ENCODE measurements at places on chromosomes 16 and 17. TPM values are rescaled to one million over a fixed set of nuclear protein-coding genes. Genes with fewer than 3 reads are reported as not detected.

GRCh38 chr16:66278111-66278531 is 88.4 kb upstream of the CDH5 start:
- no peak for DNase-seq

DNA sequence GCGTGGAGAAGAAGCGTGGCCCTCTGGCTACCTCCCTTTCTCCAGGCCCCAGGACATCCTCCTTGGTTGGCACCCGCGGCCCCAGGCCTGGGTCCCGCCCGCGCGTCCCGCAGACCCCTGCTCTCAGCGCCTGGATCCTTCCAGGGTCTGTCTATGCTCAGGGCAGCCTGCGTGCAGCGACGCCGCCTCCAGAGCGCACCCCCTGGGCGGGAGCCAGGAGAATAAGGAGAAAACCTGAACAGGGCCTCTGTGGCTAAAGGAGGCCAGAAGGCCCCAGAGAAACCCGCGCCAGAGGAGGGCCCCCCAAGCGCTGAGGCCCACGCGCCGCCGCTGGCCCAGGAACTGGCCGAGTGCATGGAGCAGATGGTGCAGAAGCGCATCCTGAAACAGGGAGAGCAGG is 40.4 kb upstream of the DNAJA2 start:
- no peak for DNase-seq

- DNase-seq: no peak
These were observed 615.3 kb downstream of the TOX3 start for GRCh38 chr16:51931653-51932052.

ST6GALNAC1 gene
- 8.4 TPM for total RNA-seq

- no peak for DNase-seq
These were observed 99.2 kb upstream of the CDH8 start for GRCh38 chr16:62135446-62135845.

DNA sequence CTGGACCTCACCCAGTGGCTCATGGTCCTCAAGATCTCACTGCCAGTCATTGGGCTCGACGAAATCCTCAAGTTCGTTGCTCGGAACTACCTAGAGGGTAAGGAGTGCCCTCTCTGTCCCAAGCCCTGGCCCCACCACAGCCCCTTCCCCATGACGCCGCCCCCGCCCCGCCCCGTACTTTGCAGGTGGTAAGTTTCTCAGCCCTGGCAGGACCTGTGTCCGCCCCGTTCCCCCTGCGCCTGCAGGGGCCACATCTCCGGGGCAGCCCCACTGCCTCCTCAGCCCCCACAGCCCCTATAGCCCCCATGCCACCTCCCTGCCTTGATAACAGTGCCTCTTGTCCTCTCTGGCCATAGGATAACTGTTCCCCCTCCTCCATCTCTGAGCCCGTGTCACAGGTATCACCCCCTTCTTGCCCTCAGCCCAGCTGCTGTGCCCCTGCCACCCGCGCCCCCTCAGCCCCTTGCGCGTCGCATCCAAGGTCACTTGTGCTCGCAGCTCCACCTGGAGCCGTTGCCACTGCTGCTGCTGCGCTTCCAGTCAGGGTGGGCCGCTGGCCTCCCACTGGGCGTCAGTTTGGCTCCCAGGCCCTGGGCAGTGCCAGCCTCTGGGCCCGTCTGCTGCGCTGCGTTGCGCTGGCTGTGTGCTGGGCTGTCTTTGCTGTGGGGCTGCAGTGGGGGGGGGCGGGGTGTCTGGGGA is 21.5 kb downstream of the RABEP2 start:
- DNase-seq: no peak

CEMP1 gene
- total RNA-seq: 1.3 TPM

DNA sequence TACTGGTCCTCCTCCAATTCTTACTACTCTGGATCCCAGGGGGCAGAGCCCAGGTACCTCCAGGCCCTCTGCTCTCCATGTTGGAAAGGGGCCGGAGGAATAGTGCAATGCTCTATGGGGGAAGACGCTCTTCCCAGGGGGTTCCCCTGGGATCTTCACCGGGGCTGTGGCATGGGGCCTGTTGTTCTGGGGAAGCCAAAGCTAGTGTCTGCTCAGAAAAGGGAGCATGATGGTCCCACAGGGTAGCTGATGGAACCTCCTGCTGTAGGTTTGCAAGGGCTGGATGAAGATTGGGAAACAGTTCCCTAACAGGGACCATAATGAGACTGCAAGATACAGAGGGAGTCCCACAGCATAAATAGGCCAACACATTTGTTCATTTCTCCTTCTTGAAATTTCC is 114.7 kb downstream of the IRX5 start:
- DNase-seq: no peak

DNA sequence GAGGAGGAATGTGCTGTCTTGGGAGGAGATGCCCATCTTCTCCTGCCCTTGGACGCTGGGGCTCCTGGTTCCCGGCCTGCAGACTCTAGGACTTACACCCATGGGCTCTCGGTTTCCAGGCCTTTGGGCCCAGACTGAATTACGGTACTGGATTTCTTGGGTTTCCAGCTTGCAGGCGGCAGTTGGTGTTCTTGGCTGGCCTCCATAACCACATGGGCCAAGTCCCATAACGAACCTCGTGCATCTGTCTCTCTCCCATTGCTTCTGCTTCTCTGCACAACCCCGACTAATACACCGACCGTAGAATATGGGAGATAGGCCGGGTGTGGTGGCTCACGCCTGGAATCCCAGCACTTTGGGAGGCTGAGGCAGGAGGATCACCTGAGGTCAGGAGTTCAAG is 162.6 kb downstream of the SDK2 start:
- no peak for DNase-seq

DNA sequence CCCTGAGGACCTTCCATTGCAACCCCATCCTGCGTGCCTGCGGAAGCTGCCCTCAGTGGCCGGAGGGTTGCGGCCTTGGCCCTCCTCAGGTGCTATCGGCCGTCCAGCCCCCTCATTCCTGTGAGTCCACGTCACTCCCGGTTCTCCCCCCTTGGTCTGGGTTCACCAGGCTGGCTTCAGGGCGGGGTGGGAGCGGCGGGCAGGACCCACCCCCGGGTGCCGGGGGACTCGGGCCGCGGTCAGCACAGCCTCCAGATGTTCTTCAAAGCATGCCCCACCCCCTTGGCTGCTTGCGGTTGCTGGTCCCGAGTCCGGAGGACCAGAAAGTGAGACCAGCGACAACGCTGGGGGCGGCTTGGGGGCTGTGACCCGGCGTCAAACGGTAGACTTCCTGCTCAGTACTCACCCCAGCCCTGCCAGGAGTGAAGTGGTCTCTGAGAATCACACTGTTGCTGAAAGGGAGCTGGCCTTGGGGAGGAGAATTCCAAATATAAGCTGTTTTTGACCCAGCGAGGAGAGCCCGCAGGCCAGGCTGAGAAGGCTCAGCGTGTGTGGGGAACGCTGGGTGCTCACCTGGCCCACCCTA is 4.5 kb downstream of the ZNF469 start:
- no peak for DNase-seq

- DNase-seq: no peak
These were observed 7.8 kb downstream of the DLX3 start for GRCh38 chr17:49987290-49987585.

DNA sequence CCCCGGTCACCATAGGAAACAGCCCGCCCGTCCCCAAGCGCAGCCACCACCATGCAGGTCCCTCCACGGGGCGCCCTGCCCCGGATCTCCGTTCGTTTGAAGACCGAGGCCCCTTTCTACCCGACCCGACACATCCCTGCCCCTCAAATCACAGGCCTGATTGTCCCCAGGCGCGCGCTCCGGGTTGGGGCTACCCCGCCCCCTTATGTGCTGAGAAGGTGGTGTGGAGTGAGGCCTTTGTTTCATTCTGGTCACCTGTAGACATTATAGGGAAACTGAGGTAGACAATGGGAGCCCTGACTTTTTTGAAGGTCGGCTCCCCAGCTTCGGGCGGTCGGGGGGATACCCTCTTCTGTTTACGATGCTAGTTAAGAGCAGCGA is 763 bp upstream of the ACTG1 start:
- peak; percentile 64 for DNase-seq

DNA sequence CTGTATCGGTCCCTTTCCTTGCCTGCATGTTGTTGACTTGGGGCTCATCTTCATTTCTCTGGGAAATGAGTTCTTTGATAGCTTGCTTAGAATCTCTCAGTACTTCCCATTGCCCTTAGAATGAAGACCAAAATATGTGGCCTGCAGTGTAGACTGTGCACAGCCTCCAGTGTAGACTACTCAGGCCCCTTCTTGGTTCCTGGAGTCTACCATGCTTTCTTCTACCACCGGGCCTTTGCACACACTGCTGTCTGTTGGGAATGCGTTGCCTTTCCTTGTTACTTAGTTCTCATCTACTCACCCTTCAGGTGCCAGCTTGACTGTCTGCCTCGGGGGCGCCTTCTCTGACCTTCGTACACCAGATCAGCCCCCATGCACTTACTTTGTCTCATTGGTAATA is 82.0 kb downstream of the ABCC1 start:
- no peak for DNase-seq

LCAT gene
- 17.4 TPM for total RNA-seq

DNA sequence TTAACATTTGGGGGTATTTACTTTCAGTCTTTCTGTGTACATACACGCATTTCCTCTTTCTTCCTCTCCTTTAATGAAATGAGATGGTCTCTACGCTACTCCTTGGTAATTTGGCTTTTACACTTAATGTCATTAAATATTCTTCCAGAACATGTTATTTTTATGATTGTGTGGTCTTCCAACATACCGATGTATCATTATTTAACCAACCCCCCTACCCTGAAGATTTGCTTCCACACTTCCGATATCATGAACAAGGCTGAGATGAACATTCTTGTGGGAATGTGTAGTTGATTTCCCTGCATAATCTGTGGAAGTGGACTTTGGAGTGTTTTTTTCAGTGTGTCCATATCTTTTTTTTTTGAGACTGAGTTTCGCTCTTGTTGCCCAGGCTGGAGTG is 2.3 kb upstream of the PGS1 start:
- DNase-seq: no peak

TRPV3 gene
- not detected for total RNA-seq

- no peak for DNase-seq
These were observed 7.7 kb downstream of the METRNL start for GRCh38 chr17:83086907-83087787.

DNA sequence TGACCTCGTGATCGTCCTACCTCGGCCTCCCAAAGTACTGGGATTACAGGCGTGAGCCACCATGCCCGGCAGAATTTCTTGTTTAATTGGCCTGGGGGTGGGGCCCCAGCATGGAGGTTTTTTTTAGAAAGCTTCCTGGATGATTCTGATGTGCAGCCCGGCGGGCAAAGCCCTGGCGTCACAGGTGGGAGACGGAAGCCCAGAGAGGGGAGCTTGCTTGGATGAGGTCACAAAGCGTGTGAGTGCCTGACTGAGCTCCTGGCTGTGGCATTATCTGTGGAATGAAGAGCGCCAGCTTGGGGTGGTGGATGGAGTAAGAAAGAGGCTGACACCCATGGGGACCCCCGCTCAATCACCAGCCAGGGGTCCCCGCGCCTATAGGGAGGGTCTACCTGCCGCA is 4.1 kb downstream of the VASN start:
- no peak for DNase-seq

KRT28 gene
- total RNA-seq: not detected

GRCh38 chr16:81908466-81909262 is 102.6 kb downstream of the SDR42E1 start:
- DNase-seq: no peak

GRCh38 chr17:42853968-42854790 is 3.2 kb downstream of the AOC3 start:
- no peak for DNase-seq

SLC39A11 gene
- 15.1 TPM for total RNA-seq

C16orf46 gene
- total RNA-seq: 3.9 TPM

KRT15 gene
- total RNA-seq: 1,038 TPM
